Naive thymus-derived CD8-positive, alpha-beta T cell (primary cell): ENCODE measurements at places on chromosomes 13 and 19.

GRCh38 chr13:25447396-25447795, 75.6 kb downstream of the ATP8A2 start:
- DNase-seq: no peak

- DNase-seq: no peak
Observed at GRCh38 chr13:20416223-20416745, 109.4 kb downstream of the CRYL1 start.

GRCh38 chr19:48170817-48171347, 402 bp downstream of the ZSWIM9 start:
- DNase-seq: no peak

DNA sequence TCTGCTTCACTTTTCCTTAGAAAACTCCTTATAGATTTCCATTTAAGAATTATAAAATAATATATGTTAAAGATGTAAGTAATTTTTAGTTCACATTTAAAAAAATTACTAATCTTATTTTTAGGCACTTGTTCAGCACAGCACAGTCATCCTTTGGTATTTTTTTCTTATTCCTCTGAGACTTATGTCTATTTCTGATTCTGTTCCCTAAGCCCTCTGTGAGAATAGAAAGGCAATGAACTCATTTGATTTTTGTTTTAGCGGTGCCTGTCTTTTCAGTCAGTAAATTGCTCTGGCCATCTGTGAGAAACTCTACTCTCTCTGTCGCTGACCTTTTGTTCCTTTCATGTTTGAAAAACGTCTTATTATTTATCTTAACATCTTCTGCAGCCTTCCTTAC, 168.1 kb downstream of the PCDH17 start:
- no peak for DNase-seq

- no peak for DNase-seq
Observed at GRCh38 chr13:21825801-21826200, 154.9 kb downstream of the FGF9 start.

GRCh38 chr19:2827840-2828489, 8.3 kb downstream of the ZNF554 start:
- DNase-seq: no peak

- no peak for DNase-seq
Observed at GRCh38 chr19:2333807-2334211, 5.3 kb downstream of the SPPL2B start.

- DNase-seq: no peak
Observed at GRCh38 chr13:43965459-43965845, 85.7 kb downstream of the LACC1 start.

- DNase-seq: no peak
Observed at GRCh38 chr13:85700906-85701305, 98.3 kb downstream of the SLITRK6 start.

DNA sequence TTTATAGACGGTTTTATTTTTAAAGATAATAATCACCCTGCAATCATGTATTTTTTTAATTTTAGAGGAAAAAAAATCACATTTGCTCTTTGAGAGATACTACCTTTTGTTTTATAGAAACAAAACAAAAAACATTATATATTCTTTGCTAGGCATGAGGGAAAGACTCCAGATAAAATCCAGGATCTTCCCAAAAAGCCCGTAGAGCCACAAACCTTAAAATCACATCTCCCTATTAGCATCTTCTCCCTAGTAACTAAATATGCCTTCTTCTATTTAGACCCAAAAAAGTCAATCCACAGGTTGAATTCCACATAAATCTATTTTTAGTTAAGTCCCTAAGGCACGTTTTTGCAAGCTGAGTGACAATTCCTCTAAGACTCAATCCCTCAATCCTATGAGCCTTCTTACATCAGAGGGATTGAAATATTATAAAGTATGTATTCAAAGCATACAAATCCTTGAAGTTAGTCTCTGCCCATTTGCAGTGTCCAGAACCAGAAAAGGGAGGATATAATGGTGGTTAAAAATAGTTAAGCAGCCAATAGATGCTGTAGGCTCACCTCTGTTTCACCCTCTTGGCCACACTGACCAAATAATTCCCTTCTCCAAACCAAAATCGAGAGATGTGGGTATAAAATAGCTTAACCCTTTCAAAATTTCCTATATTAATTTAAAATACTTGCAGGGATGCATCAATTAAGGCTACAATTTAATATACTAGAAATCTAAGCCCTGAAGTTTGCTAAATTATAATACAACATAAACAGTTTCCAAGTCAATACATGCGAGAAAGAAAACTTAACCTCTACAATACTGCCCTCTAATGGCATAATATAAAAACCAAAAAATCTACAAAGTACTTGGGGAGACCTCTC, 64.0 kb downstream of the SERP2 start:
- no peak for DNase-seq

GRCh38 chr19:19464339-19465098, 50.8 kb downstream of the TSSK6 start:
- DNase-seq: no peak

GRCh38 chr13:27825072-27825471, 32.8 kb downstream of the GSX1 start:
- DNase-seq: no peak

DNA sequence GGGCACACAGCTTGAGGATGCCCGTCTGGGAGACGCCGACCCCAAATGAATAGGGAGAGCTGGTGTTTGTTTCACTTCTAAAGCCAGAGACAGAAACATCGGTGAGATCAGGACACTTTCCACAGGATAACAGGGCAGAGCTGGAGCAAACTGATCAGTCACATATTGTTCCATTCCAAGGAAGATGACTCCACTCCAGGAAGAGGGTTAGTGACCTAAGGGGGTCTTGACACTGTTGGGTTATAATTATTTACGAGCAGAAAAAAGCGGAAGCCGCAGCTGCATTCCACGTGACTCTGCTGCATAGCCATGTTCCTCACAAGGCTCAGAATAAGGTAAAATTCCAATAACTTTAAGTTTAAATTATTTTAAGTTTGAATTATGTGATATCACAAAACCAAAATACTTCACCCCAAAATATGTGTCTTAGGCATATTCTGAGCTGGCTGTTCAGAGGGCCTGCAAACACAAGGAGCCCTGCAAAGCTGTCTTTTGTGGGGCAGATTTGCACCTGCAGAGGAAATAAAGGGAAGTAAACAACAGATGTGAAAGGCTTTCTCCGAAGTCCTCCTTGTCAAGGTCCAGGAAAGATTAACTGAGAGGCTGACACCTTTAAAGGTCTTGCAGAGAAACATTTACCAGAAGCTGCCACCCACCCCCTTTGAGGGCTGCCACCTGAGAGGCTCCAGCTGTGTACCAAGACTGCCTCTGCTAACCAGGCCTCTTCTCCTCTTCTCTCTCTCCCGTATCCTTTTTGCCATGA, 819.2 kb downstream of the UQCRFS1 start:
- no peak for DNase-seq

DNA sequence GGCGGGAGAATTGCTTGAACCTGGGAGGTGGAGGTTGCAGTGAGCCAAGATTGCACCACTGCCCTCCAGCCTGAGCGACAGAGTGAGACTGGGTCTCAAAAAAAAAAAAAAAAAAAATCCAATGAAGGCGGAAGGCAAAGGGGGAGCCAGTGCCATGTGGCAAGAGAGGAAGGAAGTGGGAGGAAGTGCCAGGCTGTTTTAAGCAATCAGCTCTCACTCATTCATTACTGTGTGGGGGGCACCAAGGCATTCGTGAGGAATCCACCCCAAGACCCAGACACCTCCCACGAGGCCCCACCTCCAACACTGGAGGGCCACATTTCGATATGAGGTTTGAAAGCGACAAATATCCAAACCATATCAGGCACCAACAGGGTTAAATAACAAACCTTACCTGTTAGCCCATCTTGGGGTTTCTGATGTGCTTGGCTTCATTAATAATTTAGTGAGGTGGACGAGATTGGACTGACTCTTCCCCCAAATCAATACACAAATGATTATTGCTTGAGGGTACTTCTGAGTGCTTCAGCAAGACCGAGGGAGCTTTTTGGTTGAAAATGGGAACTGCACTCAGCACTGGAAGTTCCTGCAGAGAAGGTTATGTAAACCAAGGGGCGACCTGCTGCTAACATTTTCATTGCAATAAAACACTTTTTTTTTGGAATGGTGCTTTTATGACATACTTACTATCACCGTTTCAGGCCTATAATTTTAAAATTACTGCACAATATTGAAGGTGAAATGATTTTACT, 7.5 kb upstream of the LRP3 start:
- no peak for DNase-seq

DNA sequence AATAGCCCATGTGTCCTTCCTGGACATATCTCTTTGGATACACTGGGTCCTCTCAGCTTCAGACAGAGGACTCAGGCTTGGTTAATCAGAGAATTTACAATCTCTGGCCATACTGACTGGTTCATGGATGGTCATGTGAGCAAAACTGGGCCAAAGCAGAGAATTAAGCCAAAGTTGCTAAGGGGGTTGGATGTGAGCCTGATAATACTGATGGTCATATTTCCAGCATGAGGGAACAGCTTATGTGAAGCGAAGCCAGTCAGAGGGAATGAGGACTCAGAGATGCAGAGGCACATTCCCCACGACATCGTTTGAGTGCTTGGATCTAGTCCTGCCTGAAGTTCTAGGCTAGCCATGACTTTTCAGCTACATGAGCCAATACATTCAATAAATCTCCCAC, 22.0 kb upstream of the LRRC4B start:
- DNase-seq: no peak

GRCh38 chr19:54364775-54365257, at the start of gene LAIR1:
Gene LAIR1 (minus strand): TSS chr19:54364931. CDS start chr19:54364804, 127 bp downstream.
- peak; percentile 24 for DNase-seq

DNA sequence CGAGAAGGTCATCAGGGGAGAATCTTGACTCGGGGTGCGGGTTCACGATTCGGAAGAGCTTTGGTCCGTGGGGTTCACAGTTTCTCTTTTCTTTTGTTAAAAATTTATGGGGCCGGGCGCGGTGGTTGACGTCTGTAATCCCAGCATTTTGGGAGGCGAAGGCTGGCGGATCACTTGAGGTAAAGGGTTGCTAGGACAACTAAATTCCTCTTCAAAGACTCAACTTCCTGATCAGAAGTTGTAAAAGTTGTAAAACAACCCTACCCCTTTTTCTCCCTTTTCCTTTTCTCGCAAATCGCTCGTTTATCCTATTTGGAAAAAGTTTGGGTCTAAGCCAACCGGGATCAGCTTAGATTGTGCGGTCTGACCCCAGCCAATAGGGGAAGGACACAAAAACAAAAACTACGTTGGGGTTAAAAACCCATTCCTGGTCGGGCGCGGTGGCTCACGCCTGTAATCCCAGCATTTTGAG, 673 bp downstream of the ZNF486 start:
- peak; percentile 7 for DNase-seq

DNA sequence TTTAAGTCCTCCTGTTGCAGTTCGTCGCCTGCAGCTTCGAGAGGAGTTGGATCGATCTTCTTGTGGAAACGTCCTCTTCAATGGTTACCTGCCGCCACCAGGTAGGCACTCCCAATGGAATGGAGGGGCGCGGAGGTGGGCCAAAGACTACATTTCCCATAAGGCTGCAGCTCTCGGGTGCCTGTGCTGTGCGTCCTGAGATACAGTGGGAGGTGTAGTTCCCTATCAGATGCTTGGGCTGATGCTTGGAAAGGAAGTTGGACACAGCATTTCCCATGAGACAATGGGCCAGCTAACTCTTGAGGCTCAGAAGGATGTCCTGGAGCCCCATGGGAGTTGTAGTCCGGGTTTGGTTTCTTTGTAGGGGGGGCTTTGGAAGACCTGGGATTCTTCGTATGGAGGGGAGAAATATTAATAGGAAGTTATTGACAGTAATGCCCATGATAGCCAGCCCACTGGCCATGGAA, 1.8 kb downstream of the SHKBP1 start:
- no peak for DNase-seq

GRCh38 chr13:75316427-75316826, 165.5 kb downstream of the TBC1D4 start:
- no peak for DNase-seq

DNA sequence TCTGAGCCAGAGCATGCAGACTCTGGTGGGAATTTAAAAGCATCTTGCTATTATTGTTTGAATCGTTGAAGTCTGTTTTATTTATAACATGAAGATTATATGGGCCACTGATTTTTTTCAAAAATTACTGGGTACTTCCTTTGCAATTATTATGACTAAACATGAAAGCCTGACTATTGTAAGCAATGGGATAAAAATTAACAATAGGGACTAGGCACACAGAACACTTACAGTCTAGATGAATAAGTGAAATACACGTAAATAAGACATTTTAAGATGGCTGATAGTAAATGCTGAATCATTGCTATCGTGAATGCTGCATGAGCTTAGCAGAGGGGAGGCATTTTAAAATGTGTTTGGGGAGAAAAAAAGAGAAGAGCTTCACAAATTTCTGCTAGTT, 81.0 kb upstream of the MAB21L1 start:
- DNase-seq: no peak

DNA sequence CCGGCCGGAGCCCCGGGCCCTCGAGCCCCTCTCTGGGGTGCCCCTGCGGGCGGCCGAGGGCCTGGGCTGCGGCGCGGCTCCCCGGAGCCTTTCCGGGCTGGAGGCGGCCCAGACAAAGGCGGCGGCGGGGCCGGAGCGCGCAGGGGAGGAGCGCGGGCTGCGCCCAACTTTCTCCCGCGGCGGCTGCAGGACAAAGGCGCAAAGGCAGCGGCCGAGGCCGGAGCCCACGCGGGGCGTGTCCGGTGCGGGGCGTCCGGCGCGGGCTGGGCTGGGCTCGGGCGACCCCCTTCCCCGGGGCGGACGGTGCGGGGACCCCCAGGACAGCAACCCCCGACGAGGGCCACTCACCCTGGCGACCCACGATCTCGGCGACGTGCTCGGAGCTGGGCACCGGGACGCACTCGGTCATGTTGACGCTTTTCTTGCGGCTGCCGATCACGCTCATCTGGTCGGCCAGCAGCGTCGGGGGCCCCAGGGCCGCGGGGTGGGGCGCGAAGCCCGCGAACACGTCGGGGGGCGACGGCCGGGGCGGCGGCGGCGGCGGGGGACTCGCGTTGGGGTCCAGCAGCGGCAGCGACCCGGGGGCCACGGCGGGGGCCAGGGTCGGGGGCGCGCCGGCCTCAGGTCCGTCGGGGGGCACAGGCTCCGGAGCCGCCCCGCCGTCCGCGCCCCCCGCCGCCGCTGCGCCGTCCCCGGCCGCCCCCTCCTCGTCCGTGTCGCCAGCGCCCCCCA, 843 bp downstream of the MEX3D start:
- peak; percentile 22 for DNase-seq

- DNase-seq: no peak
Observed at GRCh38 chr13:63497601-63498000, 2082.0 kb upstream of the PCDH20 start.

- no peak for DNase-seq
Observed at GRCh38 chr19:34972163-34972705, 8.2 kb upstream of the ZNF792 start.
